ENCODE measurements at places on chromosomes 4 and X. TPM values are rescaled to one million over a fixed set of nuclear protein-coding genes. Genes with fewer than 3 reads are reported as not detected.

- no peak for DNase-seq
- no peak overlapping the region for H3K4me3 ChIP-seq
- no peaks in the 10 kb centered on the region for H3K27me3 ChIP-seq
- no peak overlapping the region for H3K27ac ChIP-seq
- no peaks in the 10 kb centered on the region for H3K4me1 ChIP-seq
These were observed 13.6 kb upstream of the GPR174 start for GRCh38 chrX:79130857-79131256.

GRCh38 chr4:123396307-123397143 is at the start of gene SPRY1:
Gene SPRY1, plus strand, starts transcription at chr4:123396795. Its CDS starts 4,797 bp downstream, at chr4:123401592.
- DNase-seq: peak; percentile 89
- H3K4me1 ChIP-seq: peaks cover 4% of the 10 kb centered on the region
- no peaks in the 10 kb centered on the region for H3K27me3 ChIP-seq

DNA sequence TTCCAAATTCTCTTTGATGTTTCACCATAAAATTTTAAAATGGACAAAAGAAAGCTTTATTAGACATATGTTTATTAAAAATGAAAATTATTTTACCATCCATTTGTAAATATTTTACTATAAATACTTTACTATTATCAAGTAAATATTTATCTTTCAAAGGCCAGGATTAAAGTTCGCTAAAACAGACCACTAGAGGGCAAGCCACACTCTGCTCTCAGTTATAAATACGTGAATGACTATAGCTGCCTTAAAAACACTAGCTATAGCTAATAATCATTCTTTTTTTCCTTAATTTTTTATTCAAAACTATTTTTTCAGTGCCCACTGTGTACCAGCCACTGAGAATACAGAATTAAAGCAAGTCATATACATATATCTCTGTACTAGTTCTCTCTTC is 38.6 kb downstream of the UNC5C start:
- no peaks in the 10 kb centered on the region for H3K27me3 ChIP-seq
- no peak for DNase-seq
- H3K27ac ChIP-seq: no peak overlapping the region

- no peaks in the 10 kb centered on the region for H3K4me1 ChIP-seq
- no peaks in the 10 kb centered on the region for H3K36me3 ChIP-seq
- no peak for DNase-seq
- H3K27ac ChIP-seq: no peak overlapping the region
- H3K27me3 ChIP-seq: no peaks in the 10 kb centered on the region
These were observed 1.0 kb downstream of the RPL36A start for GRCh38 chrX:101391831-101392230.

DNA sequence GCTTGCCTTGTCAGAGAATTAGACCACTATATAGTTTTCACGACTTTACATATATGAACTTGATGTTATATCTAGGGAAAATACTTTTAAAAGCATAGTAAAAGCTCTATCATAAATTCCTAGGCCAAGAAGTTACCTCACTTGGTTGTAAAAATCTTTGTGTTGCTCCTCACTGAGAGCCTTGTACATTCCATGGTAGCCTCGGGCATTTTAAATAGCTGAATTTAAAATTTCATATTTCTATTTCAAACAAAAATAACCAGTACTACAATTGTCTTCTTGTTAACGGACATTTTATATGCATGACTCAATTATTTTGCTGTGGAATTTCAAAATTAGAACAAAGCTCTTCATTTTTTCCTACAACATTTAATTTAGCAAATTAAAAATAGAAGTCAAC is 107.6 kb downstream of the MID1 start:
- H3K4me3 ChIP-seq: no peak overlapping the region
- no peaks in the 10 kb centered on the region for H3K27me3 ChIP-seq
- no peak overlapping the region for H3K27ac ChIP-seq
- H3K4me1 ChIP-seq: no peaks in the 10 kb centered on the region

GRCh38 chrX:49960061-49960460 is 37.7 kb downstream of the CLCN5 start:
- no peak overlapping the region for H3K27ac ChIP-seq
- H3K36me3 ChIP-seq: no peaks in the 10 kb centered on the region
- H3K27me3 ChIP-seq: no peaks in the 10 kb centered on the region
- no peak for DNase-seq
- H3K4me3 ChIP-seq: no peak overlapping the region

GRCh38 chr4:76957004-76957738 is 7.6 kb downstream of the SEPTIN11 start:
- no peak for DNase-seq
- H3K36me3 ChIP-seq: no peaks in the 10 kb centered on the region
- no peaks in the 10 kb centered on the region for H3K27me3 ChIP-seq
- H3K27ac ChIP-seq: no peak overlapping the region
- H3K4me1 ChIP-seq: no peaks in the 10 kb centered on the region
- H3K4me3 ChIP-seq: no peak overlapping the region

DNA sequence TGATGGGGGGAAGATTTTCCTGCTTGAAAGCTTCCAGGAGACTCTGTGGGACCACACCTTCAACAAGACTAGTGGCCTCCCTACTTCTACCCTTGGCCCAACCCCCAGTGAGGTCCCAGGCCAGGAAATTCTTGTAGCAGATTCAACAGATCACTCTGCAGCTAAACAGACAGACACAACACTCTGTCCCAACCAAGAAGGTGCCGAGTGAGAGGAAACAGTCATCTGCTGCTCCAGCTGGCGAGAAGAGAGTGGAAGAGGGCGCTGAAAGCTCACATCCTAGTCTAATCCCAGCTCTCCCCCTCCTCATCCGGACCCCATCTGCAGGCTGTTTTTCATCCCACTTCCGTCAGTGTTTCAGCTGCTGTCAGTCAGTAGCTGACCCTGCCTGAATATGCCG is 63.4 kb downstream of the CHRDL1 start:
- no peak overlapping the region for H3K4me3 ChIP-seq
- DNase-seq: no peak
- no peaks in the 10 kb centered on the region for H3K27me3 ChIP-seq
- H3K27ac ChIP-seq: no peak overlapping the region
- no peaks in the 10 kb centered on the region for H3K4me1 ChIP-seq

GRCh38 chr4:17616283-17616682 is 1.8 kb downstream of the MED28 start:
- H3K36me3 ChIP-seq: no peaks in the 10 kb centered on the region
- H3K27ac ChIP-seq: no peak overlapping the region
- H3K4me1 ChIP-seq: peaks cover 10% of the 10 kb centered on the region

- no peaks in the 10 kb centered on the region for H3K4me1 ChIP-seq
- no peak overlapping the region for H3K27ac ChIP-seq
- no peaks in the 10 kb centered on the region for H3K27me3 ChIP-seq
- no peak for DNase-seq
These were observed 130.9 kb downstream of the REPS2 start for GRCh38 chrX:17077361-17077760.

DNA sequence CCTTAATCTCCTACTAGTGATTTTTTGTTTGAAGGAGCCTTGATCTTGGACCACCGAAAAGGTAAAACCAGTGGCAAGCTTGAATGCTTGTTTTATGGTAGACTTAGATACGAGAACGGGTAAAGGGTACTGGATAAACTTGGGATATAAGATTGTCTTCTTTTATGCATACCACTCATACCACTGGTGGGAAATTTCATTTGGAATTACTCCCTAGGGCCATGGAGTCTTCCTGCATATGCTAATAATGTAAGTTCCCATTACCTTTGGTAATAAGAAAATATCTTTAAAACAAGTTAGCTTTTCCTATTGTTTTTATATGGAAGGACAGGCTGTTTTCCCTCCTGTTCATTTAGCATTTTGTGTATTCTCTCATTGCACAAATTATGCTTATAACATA is 11.7 kb downstream of the SMARCAD1 start:
- no peak overlapping the region for H3K4me3 ChIP-seq
- no peaks in the 10 kb centered on the region for H3K4me1 ChIP-seq
- H3K27me3 ChIP-seq: no peaks in the 10 kb centered on the region
- H3K27ac ChIP-seq: no peak overlapping the region
- no peak for DNase-seq

DNA sequence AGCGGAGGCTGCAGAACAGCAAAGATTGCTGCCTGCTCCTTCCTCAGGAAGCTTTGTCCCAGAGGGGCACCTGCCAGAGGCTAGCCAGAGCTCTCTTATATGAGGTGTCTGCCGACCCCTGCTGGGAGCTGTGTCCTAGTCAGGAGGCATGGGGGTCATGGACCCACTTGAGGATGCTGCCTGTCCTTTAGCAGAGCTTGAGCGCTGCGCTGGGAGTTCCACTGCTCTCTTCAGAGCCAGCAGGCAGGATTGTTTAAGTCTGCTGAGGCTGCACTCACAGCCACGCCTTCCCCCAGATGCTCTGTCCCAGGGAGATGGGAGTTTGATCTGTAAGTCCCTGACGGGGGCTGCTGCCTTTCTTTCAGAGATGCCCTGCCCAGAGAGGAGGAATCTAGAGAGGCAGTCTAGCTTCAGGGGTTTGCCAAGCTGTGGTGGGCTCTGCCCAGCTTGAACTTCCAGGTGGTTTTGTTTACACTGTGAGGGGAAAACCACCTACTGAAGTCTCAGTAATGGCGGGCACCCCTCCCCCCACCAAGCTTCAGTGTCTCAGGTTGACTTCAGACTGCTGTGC is 10.9 kb downstream of the DCK start:
- DNase-seq: peak; percentile 75
- no peak overlapping the region for H3K4me3 ChIP-seq
- no peaks in the 10 kb centered on the region for H3K36me3 ChIP-seq
- H3K4me1 ChIP-seq: no peaks in the 10 kb centered on the region
- H3K27ac ChIP-seq: peak overlapping the region; percentile 79
- no peaks in the 10 kb centered on the region for H3K27me3 ChIP-seq

GRCh38 chr4:9703391-9703790 is 78.0 kb upstream of the DRD5 start:
- peak; percentile 83 for DNase-seq
- no peaks in the 10 kb centered on the region for H3K27me3 ChIP-seq
- H3K36me3 ChIP-seq: no peaks in the 10 kb centered on the region

DNA sequence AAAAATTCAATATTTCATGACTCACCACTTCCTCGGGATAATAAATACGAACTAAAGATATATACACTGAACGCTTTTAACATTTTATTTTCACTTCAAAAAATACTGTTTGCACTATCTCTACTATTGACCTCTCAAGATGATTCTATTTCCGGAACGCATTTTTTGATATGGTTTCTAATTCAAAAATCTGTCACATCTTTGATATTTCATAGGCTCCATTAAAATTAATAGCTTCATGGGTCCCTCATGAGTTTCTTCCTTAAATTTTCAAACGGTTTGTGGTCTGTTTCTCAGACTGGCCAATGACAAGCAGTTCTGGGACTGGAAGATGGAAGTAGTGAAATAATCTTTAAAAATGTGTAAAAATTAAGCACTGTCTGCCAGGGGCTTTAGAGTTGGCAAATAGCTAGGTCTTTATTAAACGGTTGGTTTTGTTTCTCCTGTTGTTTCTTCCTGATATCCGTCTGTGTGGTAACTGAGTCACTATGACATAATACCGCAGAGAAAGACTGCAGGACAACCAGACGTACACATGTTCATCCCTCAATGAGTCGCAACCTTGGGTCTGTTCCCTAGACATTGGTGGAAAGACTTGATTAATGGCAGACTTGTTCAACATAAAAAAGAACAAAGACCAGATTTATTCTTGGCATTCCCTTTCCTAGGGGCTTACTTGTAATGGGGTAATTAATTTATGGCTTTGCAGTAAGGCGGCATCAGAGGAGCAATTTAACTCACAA is 133.8 kb downstream of the PALLD start:
- no peaks in the 10 kb centered on the region for H3K4me1 ChIP-seq
- H3K4me3 ChIP-seq: no peak overlapping the region
- no peaks in the 10 kb centered on the region for H3K27me3 ChIP-seq
- DNase-seq: no peak
- no peak overlapping the region for H3K27ac ChIP-seq

DNA sequence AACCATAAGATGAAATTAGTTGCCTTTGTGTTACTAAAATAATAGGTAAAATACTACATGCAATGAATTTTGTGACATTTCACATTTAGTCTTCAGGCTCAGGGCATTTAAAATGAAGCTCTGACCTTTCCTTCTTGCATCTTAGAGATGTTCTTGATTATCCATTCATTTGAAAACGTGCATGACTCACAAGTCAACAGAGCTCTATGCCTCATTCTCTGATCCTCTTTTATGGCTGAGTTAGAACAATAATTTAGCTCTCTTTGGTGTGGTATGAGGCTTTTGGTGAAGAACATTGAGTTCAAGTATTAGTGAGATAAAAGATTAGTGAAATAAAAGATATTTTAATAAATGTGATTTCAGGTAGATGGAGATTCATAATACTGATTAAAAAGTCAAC is 66.5 kb downstream of the TIGD2 start:
- no peaks in the 10 kb centered on the region for H3K4me1 ChIP-seq
- H3K36me3 ChIP-seq: no peaks in the 10 kb centered on the region
- no peaks in the 10 kb centered on the region for H3K27me3 ChIP-seq
- H3K27ac ChIP-seq: no peak overlapping the region
- no peak overlapping the region for H3K4me3 ChIP-seq

DNA sequence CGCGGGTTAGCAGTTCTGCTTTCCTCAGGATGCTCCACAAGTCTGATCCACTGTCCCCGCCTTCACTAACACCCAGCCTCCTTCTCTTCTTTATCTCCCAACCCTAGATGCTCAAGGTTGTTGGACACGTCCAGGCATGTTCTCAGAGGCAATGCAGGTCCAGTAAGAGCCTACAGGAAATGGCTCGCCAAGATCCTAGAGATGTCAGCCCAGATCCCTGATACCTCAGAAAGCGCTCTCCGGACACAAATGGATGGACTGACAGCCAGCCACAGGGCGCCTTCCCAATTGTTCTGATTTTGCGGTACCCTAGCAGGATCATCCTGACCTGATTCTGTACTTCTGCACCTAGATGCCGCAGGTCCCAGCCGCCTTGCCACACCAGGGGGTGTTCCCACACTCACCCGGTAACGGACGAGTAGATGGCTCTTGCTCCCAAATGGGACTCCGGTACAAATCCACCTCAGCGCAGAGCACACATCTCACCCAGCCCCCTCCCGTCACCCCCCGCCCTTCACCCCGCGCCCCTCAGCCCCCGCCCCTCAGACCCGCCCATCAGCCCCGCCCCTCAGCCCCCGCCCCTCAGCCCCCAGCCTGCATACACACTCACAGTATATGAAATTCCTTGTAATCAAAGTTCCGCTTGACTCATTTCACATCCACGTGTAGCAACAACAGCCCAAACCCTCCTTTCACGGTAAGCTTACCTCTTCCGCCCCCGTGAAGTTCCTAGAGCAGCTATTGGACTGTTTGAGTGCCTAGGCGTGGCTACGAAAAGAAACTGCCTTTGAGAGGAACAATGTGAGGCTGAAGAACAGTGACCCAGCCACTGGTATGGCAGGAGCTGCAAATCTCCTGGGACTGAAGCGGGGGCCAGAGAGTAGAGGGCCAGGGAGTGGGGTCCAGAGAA is at the start of gene EDA2R:
TSS of gene EDA2R (minus strand) at position 488 of the 910 bp plus-strand sequence. CDS start 23,058 bp downstream, outside the sequence.
- H3K36me3 ChIP-seq: no peaks in the 10 kb centered on the region
- no peak for DNase-seq
- peak within 1 kb of the TSS; percentile 12 for H3K4me3 ChIP-seq
- no peaks in the 10 kb centered on the region for H3K27me3 ChIP-seq

SOX3 gene
- not detected for total RNA-seq

CENPVL1 gene
- total RNA-seq: not detected

FAM200B gene
- 27.6 TPM for total RNA-seq

XG gene
- total RNA-seq: not detected

CFAP99 gene
- total RNA-seq: 1.2 TPM

SPANXC gene
- not detected for total RNA-seq

ENPEP gene
- 502 TPM for total RNA-seq

CT83 gene
- total RNA-seq: not detected

MAGEA9B gene
- total RNA-seq: not detected

NLGN4X gene
- 5.0 TPM for total RNA-seq

MAGEE2 gene
- not detected for total RNA-seq

DGAT2L6 gene
- not detected for total RNA-seq

VCX3B gene
- total RNA-seq: not detected

ETDB gene
- total RNA-seq: not detected

BEX1 gene
- 3.0 TPM for total RNA-seq

DCAF16 gene
- 20.4 TPM for total RNA-seq

TRIM75 gene
- not detected for total RNA-seq

ESX1 gene
- not detected for total RNA-seq

TMPRSS11F gene
- not detected for total RNA-seq

IL13RA1 gene
- total RNA-seq: 98.3 TPM

Data from Peyer's patch (tissue), 4 donors.